ENCODE measurements at places on chromosomes 1 and 21.

DNA sequence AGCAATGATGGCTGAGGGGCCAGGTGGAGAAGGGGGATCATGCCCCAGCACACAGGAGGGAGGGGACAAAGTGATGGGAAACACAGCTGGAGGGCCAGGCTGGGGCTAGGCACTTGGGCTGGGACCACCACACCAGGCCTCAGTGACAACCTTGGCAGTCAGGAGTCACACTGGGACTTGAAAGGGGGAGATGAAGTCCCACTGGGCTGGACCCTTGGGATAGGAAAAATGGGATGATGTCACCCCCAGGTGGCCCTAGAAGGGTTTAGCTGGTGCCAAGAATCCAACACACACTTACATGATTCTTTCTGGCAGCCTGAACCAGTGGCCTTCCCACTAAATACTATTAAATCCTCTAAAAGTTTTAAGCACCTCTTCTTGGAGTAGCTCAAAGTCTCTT lies 17.1 kb downstream of the ZBTB17 start:
- DNase-seq, result no peak

GRCh38 chr1:47655521-47656300 lies 217.9 kb downstream of the FOXD2 start:
- DNase-seq, result no peak

GRCh38 chr1:98157524-98158313 lies 236.9 kb upstream of the DPYD start:
- DNase-seq, result no peak

GRCh38 chr1:247376659-247377058 lies 39.3 kb upstream of the NLRP3 start:
- no peak for DNase-seq

DNA sequence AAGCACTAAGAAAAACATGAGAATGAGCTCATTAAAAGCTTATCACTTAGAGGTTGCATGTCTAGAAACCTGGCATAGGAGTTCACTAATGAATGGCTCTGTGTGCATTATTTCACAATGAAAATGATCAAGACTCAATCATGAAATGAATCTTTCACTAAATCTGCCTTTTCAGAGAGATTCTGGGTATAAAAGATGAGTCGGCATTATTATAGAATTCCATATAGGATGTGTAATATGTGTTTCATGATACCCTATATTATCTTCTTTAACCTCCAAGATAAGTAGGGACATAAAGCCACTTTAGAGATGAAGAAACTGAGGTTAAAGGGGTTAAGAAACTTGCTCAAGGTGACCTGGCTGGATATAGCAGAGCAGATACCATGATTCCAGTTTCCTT lies 368.1 kb downstream of the DUSP10 start:
- no peak for DNase-seq

- no peak for DNase-seq
Observed at GRCh38 chr1:217542837-217543236, 88.1 kb downstream of the GPATCH2 start.

- DNase-seq, result peak; percentile 43
Observed at GRCh38 chr1:42282867-42283583, 52.0 kb downstream of the FOXJ3 start.

GRCh38 chr1:204344665-204345355 lies 14.9 kb downstream of the PLEKHA6 start:
- DNase-seq, result no peak

DNA sequence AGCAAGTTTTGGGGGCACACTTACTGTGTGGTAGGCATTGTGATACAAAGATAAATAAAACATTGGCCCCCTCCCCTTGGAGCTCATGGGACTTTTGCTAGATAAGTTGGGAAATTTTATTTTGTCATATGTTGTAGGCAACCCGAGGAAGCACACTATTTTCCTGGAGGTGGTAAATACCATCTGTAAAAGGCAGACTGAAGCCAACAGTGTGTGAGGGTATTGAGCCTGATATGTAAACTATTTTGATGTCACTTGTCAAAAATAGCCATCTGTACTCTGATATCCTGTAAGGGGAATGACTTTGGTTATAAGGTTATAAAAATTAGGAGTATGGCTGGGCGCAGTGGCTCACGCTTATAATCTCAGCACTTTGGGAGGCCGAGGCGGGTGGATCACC lies 30.6 kb downstream of the VANGL2 start:
- no peak for DNase-seq

- no peak for DNase-seq
Observed at GRCh38 chr21:43853851-43854772, 10.9 kb upstream of the AGPAT3 start.

DNA sequence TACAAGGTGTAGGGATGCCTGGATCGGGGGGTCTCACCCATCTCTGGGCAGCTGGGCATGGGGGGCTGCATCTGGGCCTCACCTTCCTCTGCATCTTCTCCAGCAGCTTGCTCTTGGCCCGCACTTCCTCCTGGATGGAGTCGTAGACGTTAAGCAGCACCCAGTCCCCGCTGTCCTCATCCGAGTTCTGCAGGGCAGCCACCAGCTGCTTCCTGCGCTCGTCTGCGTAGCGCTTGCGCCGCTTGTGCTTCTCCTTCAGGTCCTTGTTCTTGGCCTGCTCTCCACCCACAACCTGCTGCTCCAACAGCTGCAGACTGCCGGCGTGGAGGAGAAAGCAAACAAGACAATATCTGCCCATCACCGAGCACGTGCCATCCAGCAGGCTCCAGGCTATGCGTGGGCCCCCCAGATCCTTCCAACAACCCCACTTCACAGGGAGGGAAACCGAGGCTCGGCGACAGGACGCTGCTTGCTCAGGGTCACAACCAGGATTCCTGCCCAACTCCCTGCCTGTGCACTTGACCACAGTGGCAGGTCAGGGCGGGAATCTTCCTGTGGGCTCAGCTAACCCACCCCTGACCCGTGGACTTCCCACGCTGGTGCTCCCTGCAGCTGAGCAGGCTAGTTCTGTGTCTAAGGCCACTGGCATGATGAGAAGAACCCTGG lies 21.5 kb upstream of the DDOST start:
- DNase-seq, result no peak

- DNase-seq, result no peak
Observed at GRCh38 chr1:172605641-172606040, 53.3 kb upstream of the FASLG start.

GRCh38 chr1:40630488-40631223 lies 34.8 kb downstream of the RIMS3 start:
- no peak for DNase-seq

DNA sequence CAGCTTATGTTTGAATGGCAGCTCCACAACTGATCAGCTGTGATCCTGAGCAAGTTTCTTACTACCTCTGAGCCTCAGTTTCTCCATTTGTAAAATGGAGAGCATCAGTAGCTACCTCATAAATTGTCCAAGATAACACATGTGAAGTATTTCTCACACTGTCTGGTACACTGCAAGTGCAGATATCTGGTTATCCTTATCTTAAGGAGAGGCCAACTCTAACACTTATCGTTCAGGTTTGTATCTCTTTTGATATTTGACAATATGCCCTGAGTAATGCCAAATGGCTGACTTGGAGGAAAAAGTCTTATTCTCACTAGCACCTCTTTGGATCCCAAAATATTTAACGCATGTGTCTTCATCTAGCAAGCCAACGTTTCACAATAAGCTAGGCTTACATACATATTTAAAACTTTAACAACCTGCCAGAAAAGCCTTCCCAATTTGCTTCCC lies 2.7 kb downstream of the CSRP1 start:
- no peak for DNase-seq

- DNase-seq, result no peak
Observed at GRCh38 chr1:204923201-204923600, 52.5 kb downstream of the NFASC start.

DNA sequence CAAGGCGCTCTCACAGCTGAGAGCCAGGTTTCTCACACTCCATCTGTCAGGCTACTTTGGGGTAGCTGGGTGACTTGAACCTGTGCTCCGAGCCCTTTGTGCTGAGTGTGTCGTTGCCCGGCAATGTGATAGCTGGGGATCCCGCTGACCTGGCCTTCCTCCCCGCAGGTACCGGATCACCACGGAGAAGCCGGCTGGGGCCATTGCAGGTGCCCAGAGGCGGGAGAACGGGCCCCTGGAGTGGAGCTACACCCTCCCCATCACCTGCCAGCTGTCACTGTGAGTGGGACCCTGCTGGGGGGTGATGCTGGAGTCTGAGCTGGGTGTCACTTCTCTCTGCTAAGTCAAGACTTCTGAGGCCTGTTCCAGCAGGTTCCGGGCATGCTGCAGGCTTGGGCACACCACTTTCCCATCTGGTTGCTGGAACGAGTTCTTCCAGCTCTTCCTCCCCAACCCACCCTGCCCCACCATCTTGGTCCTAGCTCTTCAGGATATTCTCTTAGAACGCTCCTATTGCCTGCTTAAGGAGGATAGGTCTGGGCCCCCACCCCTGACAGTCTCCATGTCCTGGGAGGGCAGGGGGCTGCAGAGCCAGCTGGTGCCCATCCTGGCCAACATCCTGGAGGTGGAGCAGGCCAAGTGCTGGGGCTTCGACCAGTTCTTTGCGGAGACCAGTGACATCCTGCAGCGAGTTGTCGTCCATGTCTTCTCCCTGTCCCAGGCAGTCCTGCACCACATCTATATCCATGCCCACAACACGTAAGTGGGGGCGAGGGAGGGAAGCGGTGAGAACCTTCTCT lies 7.5 kb downstream of the IKBKE start:
- DNase-seq, result no peak

DNA sequence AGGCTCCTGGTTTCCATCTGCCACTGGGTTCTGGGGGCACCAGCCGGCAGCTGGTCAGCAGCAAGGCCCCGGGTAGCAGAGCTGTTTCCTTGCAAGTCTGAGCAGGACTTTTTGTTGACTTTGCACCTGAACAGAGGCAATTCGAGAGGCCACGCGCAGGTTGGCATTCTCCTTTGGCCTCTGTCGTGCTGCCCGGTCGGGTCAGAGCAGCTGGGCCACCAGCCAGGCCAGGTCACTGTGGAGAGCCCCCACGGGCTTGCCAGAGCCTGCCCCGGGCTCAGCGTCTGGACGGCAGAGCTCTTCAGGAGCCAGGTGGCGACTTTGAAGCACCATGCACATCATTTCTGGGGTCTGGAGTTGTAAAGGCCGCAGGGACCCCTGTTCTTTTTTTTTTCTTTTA lies 28.4 kb upstream of the TMEM52 start:
- no peak for DNase-seq

- no peak for DNase-seq
Observed at GRCh38 chr1:170660281-170660713, 3.6 kb upstream of the PRRX1 start.

- DNase-seq, result no peak
Observed at GRCh38 chr1:43786201-43786958, 79.0 kb downstream of the ST3GAL3 start.

- DNase-seq, result no peak
Observed at GRCh38 chr1:86423873-86424272, at the start of gene CLCA2. Gene CLCA2 (plus strand): TSS chr1:86424171. CDS start chr1:86424248, 77 bp downstream.

GRCh38 chr1:96660503-96660902 lies 61.1 kb upstream of the PTBP2 start:
- no peak for DNase-seq

DNA sequence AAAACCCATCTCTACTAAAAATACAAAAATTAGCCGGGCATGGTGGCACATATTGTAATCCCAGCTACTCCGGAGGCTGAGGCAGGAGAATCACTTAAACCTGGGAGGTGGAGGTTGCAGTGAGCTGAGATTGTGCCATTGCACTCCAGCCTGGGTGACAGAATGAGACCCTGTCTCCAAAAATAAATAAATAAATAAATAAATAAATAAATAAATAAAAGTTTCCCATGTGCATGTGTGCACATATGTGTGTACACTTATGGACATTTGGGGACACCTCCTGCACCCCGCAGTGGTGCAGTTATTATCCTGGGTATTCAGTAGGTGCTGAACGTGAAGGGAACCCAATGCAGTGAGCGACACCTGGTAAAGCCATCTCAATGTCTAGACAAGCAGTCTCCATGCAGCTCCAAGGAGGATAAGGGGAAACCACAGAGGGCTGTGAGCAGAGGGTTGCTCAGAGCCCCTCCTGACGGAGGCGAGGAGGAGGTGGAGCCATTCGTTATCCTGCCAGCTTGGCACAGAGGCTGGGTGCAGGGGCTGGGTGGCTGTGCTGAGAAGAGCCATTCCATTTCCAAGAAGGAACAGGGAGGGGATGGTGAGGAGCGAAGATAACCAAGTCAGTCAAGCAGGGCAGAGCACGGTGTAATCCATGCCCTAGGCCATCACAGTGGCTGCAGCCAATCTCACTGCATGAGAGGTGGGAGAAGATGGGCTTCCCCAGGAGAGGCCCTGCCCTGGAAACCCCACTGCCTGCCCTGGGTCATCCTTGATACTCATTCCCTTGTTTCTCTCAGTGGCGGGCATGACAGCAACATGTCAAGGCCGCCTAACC lies 25.6 kb downstream of the UBIAD1 start:
- no peak for DNase-seq

DNA sequence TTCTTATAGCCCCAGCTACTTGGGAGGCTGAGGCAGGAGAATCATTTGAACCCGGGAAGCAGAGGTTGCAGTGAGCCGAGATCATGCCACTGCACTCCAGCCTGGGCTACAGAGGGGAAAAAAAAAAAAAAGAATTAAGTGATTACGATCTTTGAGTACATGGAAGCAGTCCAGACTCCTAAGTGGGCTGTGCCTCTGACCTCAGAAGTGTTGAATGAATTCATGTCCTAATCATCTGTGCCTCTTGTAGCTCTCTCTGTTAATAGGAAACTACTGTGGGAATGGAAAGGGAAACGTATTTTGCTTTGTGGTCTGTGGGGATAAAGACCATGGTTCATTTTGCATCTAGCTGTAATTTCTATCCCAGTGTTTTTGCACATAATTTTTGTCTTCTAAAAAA lies 8.4 kb upstream of the IVNS1ABP start:
- no peak for DNase-seq

GRCh38 chr1:156658945-156659574 lies 17.1 kb downstream of the BCAN start:
- no peak for DNase-seq
